ENCODE measurements at places on chromosomes 1 and 21. TPM values are rescaled to one million over a fixed set of nuclear protein-coding genes. Genes with fewer than 3 reads are reported as not detected.

KCNK2 gene
- not detected for total RNA-seq

C1orf35 gene
- total RNA-seq: 18.3 TPM

INTS3 gene
- 60.1 TPM for total RNA-seq

CRABP2 gene
- total RNA-seq: 0.71 TPM

CMPK1 gene
- total RNA-seq: 99.5 TPM

SLC22A15 gene
- 0.58 TPM for total RNA-seq

REN gene
- not detected for total RNA-seq

CNN3 gene
- total RNA-seq: 7.8 TPM
